Endothelial cell of umbilical vein (primary cell): ENCODE measurements at places on chromosomes 7 and 10. TPM values are rescaled to one million over a fixed set of nuclear protein-coding genes. Genes with fewer than 3 reads are reported as not detected.

DNA sequence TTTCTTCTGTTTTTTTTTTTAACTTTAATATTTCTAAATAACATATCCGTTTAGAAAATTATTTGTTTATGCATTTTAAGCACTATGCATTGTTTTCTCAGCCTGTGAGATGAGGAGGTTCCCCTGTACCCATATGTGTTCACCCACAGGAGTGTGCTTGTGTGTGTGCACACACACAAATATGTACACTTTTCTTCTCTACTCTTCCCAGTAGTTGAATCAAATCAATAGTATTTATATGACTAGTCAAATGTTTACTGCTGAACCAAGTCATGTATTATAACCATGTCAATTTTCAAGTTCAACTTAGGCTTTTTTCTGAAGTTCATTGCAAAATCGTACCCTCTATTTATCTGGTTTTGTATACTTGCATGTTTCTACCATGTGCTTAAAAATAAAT, 37.3 kb downstream of the HDAC9 start:
- DNase-seq: no peak

- DNase-seq: no peak
Measured at GRCh38 chr7:16446508-16446907, 19.0 kb downstream of the SOSTDC1 start.

Gene ZNF467
- total RNA-seq: 6.5 and 8.9 TPM in 2 replicates

Gene COBL
- total RNA-seq: 0.07 and 0.11 TPM in 2 replicates
